ENCODE measurements at places on chromosomes 7 and 10.

GRCh38 chr7:25789701-25790640 is 362.0 kb upstream of the NFE2L3 start:
- no peak for DNase-seq

DNA sequence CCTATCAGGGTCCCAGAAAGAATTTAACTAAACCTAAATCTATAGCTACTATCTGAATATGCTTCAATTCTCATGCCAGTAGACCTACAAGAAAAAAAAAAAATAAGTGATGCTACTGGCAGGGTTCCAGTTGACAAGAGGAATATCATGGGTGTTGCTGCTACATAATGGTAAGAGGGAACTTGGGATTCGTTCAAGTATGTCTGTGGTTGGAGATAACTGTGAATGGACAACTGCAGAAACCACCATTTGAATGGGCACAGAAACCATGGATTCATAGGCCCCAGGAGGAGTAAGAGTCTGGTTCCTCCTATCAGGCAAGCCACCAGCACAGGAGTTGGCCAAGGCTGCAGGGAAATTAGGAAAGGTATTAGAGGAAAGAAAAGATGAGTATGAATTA is 287.6 kb upstream of the HGF start:
- DNase-seq: no peak

GRCh38 chr10:6337382-6337781 is 134.7 kb downstream of the PFKFB3 start:
- no peak for DNase-seq

GRCh38 chr10:130652964-130653578 is 516.9 kb downstream of the GLRX3 start:
- DNase-seq: no peak

DNA sequence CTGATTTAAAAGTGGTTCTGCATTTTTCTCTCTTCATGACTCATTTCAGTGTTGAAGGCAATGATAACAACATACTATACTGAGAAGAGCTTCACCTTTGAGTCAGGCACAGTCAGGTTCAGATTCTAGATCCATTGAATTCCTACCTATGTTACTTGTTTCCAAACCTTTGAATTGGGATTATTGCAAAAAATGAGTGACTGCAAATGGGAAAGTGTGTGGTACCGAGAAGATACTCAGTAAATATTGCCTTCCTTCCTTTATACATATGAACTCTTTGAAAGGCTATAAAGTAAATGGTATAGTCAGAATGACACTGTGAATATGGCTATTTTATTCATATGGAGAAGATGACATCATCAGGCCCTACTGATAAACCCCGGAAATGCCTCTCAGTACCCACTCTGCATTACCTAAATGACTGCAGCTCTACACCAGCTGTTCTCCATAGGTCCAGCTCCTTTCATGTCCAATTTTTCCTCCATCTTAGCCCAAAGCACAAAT is 66.7 kb upstream of the FGL2 start:
- no peak for DNase-seq

All from sciatic nerve (tissue), 2 donors.